ENCODE measurements at places on chromosomes 2 and 18.
A peak's percentile ranks its signal among the peaks of the same experiment; 100 is the strongest.

GRCh38 chr2:204452464-204453023 is 92.7 kb upstream of the PARD3B start:
- no peak for DNase-seq

DNA sequence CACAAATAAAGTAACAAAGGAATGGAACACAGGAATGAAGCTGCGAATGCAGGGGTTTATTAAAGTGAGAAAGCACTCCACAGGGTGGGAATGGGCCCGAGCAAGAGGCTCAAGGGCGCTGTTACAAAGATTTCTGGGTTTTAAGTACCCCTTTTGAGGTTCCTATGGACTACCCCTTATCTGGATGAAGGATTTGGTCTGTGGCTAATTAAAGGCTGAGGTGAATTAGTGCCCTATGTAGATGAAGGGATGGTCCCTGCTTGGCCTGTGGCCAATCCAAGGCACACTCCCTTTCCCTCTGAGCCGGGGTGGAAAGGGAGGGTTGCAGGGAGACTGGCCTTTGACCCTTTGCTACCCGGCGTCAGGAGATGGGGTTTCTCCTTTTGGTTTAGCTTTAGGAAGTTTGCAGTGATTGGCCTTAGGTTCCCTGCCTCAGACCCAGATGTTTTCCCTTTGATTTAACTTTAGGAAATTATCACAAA is 47.5 kb upstream of the CNGA3 start:
- no peak for DNase-seq

GRCh38 chr2:73007991-73008765 is 63.3 kb downstream of the SFXN5 start:
- DNase-seq: no peak

DNA sequence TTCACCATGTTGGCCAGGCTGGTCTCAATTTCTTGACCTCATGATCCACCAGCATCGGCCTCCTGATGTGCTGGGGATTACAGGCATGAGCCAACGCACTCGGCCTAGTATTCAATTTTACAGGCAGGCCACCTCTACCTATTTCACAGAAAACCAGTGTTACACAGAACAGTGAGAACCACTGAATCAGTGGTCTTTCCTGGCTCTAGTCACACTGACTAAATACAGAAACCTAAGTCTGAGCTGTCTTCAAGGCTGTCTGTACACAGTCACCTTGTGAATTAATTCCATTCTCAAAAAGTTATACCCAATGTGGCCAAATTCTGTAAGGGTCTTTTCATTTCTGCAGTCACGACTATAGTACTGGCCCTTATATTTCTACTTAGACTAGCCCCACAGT is 3.5 kb downstream of the RNF149 start:
- no peak for DNase-seq

DNA sequence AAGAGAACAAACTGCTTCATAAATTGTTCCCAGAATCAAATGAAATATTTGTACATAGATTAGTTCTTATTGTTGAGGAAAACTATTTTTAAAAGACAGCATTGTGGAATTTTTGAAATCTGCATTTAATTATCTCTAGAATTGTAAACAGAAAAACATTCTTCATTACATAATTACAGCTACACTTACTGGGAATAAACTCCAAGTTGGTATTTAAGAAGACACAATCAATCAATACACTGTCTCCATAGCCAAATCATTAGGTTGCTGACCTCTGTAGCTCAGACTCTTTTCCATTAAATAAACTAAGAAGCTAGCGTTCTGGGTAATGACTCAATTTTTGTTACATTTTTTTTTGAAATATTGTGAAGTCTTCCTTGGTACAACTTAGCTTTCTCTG is 70.2 kb upstream of the PIEZO2 start:
- no peak for DNase-seq

DNA sequence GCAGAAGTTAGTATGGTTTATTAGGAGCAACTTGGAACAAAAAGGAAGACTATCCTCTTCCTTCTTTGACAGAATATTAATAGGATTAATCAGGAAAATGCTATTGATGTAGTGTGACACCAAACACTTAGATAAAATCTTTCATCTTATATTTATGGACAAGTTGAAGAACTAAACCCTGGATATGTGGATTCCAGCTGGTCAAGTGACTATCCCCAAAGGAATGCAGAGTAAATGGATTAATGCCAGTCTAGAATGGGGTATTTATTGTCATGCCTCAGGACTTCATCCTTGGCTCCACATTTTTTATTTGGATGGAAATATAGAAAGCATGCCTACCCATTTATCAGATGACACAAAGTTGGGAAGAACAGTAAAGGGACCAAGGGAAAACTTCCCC is 124.0 kb upstream of the TTC39C start:
- DNase-seq: no peak

DNA sequence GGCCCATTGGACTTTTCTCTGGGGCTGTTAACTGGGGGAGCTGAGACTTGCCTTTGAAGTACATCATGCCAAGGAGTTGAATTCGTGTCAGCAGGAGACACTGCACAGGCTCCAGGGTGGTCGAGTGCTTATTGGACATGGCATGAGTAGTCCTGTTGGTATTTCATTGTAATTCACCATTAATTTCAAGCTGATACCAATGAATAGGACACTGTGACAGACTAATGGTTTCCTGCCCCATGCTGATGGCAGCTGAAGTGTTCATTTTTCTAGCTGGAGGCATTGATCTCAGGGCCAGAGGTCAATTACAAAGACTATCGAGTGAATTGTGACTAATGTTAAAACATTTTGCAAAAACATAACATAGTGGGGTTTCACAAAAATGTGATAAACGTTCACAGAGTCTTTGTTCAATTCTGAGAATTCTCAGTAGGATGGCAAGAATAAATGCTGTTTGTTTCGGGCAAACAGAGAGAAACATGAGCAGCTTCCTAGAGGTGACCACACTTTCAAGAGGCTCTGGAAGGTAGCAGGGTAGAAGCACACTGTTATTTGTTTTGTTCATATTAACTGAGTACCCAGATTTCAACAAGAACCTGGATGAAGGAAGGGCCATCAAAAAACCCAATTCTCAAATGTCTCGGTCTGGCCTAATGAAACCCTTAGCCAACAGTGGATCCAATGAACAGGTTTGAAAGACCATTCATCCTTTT is 90.6 kb upstream of the ARL4C start:
- DNase-seq: no peak

DNA sequence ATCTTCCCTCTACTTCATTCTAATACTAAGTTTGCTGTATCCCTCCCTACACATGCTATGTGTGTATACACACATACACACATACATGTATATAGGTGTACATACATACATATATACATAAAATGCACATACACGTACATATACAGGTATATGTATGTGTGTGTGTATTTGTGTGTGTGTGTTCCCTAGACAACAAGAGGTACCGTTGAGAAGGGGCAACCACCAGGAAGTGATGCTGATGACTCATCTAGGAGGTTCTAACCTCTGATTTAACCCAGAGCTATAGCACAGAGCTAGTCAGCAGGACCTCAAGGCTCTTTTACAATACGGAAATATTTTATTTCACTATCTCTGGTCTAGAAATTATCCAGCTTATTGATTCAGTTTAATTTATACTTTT is 139.2 kb downstream of the LAMA3 start:
- peak; percentile 32 for DNase-seq

DNA sequence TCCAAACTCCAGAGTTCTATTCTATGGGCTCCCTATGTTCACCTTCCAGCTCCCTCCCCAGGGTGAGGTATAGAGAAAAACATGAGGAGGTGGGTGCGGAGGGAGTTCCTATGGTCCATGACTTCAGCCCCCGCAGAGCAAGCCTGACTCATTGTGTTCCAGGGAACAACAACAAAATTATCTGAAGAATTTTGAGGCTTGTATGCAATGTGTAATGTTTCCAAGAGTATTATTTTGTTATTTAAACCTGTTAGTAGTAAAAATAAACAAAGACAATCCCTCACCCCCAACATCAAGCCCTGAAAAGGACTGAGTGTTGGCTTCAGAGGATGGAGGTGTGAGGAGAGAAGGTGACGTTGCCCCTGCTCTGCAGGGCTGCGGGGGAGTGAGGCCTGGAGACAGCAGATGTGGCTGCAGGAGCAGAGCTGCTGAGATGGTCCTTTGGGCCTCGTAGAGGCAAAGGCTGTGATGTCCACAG is 29.0 kb downstream of the LAMA3 start:
- DNase-seq: no peak

DNA sequence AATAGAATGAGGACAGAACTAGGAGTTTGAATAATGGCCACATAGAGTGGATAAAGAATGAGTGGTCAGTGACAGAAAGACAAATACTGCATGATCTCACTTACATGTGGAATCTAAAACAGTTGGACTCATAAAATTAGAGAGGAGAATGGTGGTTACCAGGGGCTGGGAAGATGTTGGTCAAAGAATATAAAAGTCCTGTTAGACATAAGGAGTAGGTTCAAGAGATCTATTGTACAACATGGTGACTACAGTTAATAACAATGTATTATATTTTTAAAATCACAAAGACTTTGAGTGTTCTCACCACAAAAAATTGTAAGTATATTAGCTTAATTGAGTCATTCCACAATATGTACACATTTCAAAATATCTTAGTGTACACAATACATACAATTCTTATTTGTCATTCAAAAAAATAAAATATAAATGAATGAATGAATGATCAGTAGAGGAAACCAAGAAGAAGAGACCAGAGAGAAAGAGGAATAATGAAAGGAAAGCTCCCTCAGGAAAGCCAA is 177.9 kb upstream of the VRK2 start:
- DNase-seq: no peak

DNA sequence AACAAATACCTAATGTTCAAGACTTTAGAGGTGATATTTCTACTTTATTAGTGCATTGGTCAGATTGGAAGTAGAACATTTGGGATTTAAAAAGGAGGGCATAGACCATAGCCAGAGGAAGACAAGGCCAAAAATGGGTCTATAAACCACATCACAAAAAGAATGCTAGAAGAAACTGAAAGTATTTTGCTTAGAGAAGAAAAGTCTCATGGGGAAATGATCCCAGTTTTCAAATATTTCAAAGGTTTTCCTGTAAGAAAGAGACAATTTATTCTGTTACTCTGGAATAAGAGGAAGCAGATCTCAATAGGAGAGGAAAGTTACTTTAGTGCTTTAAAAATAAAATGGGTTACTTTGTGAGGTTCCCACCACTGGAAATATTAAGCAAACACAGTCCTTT is 341.4 kb downstream of the TNS1 start:
- no peak for DNase-seq

DNA sequence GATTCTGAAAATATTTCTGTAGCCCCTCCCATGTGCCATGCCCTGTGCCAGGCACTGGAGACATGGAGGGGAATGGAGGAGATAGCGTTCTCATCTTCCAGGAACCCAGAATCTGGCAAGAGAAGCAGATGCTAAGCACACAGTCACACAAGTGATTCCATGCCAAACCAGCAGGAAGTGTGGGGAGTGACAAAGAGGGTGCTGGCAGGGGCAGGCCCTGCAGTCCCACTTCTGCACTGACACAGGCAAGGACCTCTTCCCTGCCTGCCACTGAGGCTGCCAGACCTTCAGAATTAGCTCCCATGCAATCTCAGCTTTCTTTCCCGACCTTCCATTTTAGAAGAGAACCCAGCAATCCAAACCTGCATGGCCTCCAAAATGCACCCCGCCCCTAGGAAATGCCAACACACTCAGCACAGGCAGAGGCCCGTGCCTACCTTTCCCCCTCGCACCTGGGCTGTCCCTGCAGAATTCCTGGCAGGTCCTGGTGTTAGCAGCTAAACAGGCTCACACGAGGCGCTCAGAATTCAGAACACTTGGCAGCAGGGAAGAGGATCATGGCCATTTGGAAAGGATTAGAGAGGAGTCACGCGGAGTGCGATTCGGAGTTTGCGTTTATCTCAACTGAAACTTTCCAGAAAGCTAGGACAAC is 155.3 kb downstream of the MSH2 start:
- DNase-seq: no peak

DNA sequence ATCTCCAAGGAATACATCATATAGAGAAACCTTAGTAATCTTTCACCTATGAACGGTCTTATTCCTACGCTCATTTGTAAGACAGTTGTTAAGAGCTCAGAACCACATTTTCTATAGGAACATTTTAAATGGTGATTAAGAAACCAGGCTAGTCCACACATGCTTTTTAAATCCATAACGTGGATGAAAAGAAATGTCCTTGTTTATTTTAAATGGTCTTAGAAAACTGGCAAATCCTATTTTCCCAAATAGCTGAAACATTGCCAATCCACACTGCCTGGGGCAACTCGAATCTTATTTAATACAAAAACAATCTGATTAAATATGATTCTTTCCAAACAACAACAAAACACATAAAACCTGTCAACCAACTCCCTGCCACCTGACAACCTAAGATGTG is 23.7 kb downstream of the METTL8 start:
- no peak for DNase-seq

- DNase-seq: no peak
Measured at GRCh38 chr2:205746420-205746785, 64.1 kb downstream of the NRP2 start.

DNA sequence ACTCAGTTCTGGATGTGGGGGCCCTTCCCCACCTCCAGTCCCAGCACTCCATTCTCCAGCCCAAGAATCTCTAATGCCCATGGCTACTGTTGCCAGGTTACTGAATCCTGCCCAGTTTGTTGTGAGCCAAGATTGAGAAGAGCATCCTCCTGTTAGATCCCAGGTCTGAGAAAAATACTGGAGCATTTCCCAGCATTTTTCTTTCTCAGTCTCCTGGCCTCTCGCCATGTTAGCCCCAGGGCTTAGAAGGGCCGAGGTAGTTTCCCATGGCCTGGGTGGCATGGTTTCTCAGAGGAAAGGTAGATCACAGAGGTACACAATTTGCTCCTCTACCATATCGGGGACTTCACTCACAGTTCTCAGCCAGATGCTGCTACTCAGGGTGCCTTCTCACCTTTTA is 135.7 kb downstream of the OTX1 start:
- DNase-seq: no peak

GRCh38 chr18:55256226-55256928 is 297.1 kb upstream of the CCDC68 start:
- no peak for DNase-seq

DNA sequence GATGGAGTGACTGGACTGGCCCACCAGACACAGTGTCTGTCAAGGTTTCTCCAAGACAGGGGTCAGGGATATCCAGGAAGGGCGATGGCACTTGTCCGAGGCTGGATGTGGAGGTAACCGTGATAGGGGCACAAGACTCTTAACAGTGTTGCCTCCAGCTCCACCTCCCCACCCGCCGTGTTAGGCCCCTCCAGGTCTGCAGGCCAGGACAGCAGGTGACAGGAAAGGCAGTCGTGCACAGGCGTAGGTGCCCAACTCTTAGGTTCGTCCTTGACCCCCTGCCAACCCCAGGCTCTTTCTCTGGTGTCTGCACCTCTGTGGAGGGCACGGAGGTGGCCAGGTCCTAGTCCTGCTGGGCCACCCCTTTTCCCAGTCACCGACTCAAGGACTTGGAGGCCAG is 10.1 kb downstream of the ITM2C start:
- DNase-seq: no peak

- no peak for DNase-seq
Measured at GRCh38 chr2:220756653-220757052, 815.5 kb downstream of the EPHA4 start.

GRCh38 chr18:1049173-1049572 is 144.5 kb downstream of the ADCYAP1 start:
- DNase-seq: no peak

- no peak for DNase-seq
Measured at GRCh38 chr2:18378020-18378653, 182.3 kb downstream of the RDH14 start.
